ENCODE measurements at places on chromosomes 2 and 18.

DNA sequence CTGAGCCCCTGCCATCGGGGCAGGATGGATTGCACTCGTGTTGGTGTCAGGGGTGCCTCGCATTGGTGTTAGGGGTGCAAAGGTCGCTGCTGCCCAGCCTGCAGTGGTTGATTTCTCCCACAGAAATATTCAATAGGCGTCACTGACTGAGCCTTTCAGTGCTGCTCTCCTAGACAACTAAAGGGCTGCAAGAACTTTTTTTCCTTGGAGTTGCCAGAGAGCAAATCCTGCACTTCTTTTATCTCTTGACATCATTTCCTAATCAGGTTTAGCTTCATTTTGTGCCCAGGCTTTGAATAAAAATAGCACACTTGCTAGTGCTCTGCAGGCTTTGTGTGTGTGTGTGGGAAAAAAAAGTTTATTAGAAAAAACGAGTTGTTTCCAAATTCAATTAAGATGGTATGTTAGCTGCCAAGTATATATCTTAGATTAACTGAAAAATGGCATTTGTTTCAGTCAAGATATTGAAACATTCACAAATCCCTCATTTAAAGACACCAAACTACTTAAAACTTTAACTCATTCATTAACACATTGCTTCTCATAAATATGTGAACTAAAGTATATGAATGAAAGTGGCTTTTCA, 125.6 kb downstream of the SOCS6 start:
- no peaks in the 10 kb centered on the region for H3K27me3 ChIP-seq
- DNase-seq: no peak
- H3K36me3 ChIP-seq: no peaks in the 10 kb centered on the region
- H3K4me1 ChIP-seq: no peaks in the 10 kb centered on the region
- no peak overlapping the region for H3K4me3 ChIP-seq

DNA sequence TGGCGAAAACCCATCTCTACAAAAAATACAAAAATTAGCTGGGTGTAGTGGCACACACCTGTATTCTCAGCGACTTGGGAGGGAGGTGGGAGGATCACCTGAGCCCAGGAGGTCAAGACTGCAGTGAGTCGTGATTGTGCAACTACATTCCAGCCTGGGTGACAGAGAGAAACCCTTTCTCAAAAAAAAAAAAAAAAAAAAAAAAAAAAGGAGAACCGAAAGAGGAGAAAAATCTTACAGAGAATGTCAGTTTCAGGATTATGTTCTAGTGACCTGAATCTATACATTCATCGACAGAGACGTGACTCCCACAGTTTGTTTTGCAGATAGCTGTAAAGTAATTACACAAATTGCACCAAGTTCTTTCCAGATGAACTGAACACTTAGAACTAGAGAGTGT, 187.8 kb downstream of the FTCDNL1 start:
- no peaks in the 10 kb centered on the region for H3K27me3 ChIP-seq
- H3K36me3 ChIP-seq: no peaks in the 10 kb centered on the region
- no peak overlapping the region for H3K4me3 ChIP-seq
- no peak for DNase-seq
- no peaks in the 10 kb centered on the region for H3K4me1 ChIP-seq

- peaks cover 4% of the 10 kb centered on the region for H3K36me3 ChIP-seq
- no peak overlapping the region for H3K27ac ChIP-seq
- peaks cover 18% of the 10 kb centered on the region for H3K4me1 ChIP-seq
- peak overlapping the region; percentile 27 for H3K4me3 ChIP-seq
Observed at GRCh38 chr18:4352746-4353551, 102.2 kb downstream of the DLGAP1 start.

- no peak for DNase-seq
- no peak overlapping the region for H3K4me3 ChIP-seq
- no peaks in the 10 kb centered on the region for H3K27me3 ChIP-seq
- H3K27ac ChIP-seq: no peak overlapping the region
- H3K36me3 ChIP-seq: peaks cover 94% of the 10 kb centered on the region
Observed at GRCh38 chr18:23536204-23536603, 32.9 kb downstream of the RMC1 start.

GRCh38 chr2:141994066-141994465, 136.8 kb downstream of the LRP1B start:
- H3K27ac ChIP-seq: no peak overlapping the region
- H3K36me3 ChIP-seq: no peaks in the 10 kb centered on the region
- no peak for DNase-seq
- H3K4me3 ChIP-seq: no peak overlapping the region

GRCh38 chr2:8860239-8860638, 22.8 kb upstream of the KIDINS220 start:
- H3K27me3 ChIP-seq: no peaks in the 10 kb centered on the region
- peaks cover 33% of the 10 kb centered on the region for H3K36me3 ChIP-seq
- H3K4me3 ChIP-seq: no peak overlapping the region
- H3K27ac ChIP-seq: no peak overlapping the region

GRCh38 chr2:65595630-65596029, 163.2 kb upstream of the SPRED2 start:
- no peak overlapping the region for H3K4me3 ChIP-seq
- no peaks in the 10 kb centered on the region for H3K4me1 ChIP-seq
- H3K27me3 ChIP-seq: no peaks in the 10 kb centered on the region
- DNase-seq: peak; percentile 15
- H3K27ac ChIP-seq: no peak overlapping the region
- H3K36me3 ChIP-seq: no peaks in the 10 kb centered on the region

GRCh38 chr2:217851191-217852020, 151.4 kb downstream of the TNS1 start:
- H3K4me1 ChIP-seq: no peaks in the 10 kb centered on the region
- H3K27ac ChIP-seq: no peak overlapping the region
- H3K27me3 ChIP-seq: no peaks in the 10 kb centered on the region

DNA sequence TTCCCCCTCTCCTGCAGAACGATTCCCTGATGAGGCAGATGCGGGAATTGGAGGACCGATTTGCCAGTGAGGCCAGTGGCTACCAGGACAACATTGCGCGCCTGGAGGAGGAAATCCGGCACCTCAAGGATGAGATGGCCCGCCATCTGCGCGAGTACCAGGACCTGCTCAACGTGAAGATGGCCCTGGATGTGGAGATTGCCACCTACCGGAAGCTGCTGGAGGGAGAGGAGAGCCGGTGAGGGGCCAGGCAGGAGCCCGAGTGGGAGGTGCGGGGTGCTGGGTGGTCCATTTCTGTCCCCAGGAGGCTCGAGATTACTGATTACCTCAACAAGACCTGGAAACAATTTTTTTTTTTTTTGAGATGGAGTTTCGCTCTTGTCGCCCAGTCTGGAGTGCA, 3.1 kb downstream of the DES start:
- H3K27me3 ChIP-seq: no peaks in the 10 kb centered on the region

- no peaks in the 10 kb centered on the region for H3K36me3 ChIP-seq
- H3K27me3 ChIP-seq: no peaks in the 10 kb centered on the region
- no peaks in the 10 kb centered on the region for H3K4me1 ChIP-seq
- H3K4me3 ChIP-seq: no peak overlapping the region
Observed at GRCh38 chr2:207513551-207514257, 16.1 kb upstream of the CREB1 start.

- no peaks in the 10 kb centered on the region for H3K4me1 ChIP-seq
- H3K27ac ChIP-seq: no peak overlapping the region
- H3K27me3 ChIP-seq: no peaks in the 10 kb centered on the region
- DNase-seq: no peak
Observed at GRCh38 chr2:172614932-172615331, 59.0 kb downstream of the PDK1 start.

DNA sequence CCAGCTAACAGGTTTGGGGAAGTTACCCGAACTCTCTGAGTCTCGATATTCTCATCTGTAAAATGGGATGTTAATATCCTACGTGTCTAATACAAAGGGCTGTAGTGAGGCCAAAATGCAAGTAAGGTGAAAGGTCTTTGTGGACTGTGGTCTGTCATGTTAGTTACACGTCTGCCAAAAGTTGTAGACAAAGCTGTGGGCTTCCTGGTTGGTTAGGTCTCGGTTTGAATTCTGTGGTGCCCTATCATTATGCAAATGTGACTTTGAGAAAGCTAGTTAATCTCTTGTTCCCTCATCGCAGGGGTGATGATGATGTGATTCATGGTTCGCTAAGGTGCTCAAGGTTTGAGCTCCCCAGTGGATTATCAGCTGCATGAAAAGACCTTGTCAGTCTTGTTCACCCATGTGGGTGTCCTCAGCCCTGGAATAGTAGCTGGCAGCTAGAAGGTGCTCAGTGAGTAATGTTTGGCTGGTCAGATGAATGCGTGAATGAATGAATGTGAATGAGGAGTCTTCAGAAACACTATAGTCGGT, 23.1 kb downstream of the TRIB2 start:
- no peaks in the 10 kb centered on the region for H3K4me1 ChIP-seq
- no peaks in the 10 kb centered on the region for H3K27me3 ChIP-seq
- no peaks in the 10 kb centered on the region for H3K36me3 ChIP-seq
- no peak for DNase-seq
- no peak overlapping the region for H3K4me3 ChIP-seq

GRCh38 chr2:20168048-20168726, 56.7 kb downstream of the SDC1 start:
- H3K4me1 ChIP-seq: no peaks in the 10 kb centered on the region
- H3K27ac ChIP-seq: no peak overlapping the region
- H3K27me3 ChIP-seq: no peaks in the 10 kb centered on the region
- H3K4me3 ChIP-seq: no peak overlapping the region

DNA sequence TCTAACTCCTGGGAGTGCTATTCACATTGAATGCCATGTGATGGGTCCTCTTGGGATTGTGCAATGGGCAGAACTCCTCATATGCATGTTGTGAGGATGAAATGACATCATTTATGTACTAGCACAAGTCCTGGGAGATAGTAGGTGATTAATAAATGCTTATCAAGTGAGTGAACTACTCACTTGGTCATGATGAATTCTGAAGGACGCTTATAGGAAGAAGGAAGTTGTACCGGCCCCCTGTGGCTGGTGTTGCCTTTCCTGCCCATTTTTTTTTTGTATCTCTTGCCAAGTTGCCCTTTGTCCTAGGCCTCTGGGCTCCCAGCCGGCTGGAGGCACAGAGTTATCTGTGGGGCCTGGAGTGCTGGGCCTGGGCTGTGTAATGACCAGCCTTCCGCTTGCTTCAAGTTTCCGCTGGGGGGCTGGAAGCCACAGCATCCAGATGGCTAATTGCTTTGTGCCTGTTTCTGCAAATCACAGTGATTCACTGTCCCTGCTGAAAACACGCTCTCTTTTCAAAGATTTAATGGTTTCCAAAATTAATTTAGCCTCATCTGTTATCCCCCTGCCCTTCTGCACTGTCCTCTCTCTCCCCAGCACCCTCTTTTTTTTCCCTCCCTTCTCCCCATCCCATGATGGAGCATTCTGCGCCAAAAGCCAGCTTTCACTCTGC, 33.7 kb upstream of the MRPL33 start:
- no peaks in the 10 kb centered on the region for H3K27me3 ChIP-seq
- no peak overlapping the region for H3K4me3 ChIP-seq
- no peak overlapping the region for H3K27ac ChIP-seq
- no peak for DNase-seq

- H3K36me3 ChIP-seq: no peaks in the 10 kb centered on the region
- H3K27me3 ChIP-seq: peaks cover 29% of the 10 kb centered on the region
- no peak overlapping the region for H3K4me3 ChIP-seq
- peaks cover 10% of the 10 kb centered on the region for H3K4me1 ChIP-seq
- no peak overlapping the region for H3K27ac ChIP-seq
Observed at GRCh38 chr2:62966991-62967390, 83.6 kb upstream of the OTX1 start.

- no peaks in the 10 kb centered on the region for H3K27me3 ChIP-seq
- H3K4me3 ChIP-seq: no peak overlapping the region
- peaks cover 3% of the 10 kb centered on the region for H3K4me1 ChIP-seq
- H3K27ac ChIP-seq: no peak overlapping the region
Observed at GRCh38 chr2:35410431-35411061, 945.0 kb upstream of the CRIM1 start.

DNA sequence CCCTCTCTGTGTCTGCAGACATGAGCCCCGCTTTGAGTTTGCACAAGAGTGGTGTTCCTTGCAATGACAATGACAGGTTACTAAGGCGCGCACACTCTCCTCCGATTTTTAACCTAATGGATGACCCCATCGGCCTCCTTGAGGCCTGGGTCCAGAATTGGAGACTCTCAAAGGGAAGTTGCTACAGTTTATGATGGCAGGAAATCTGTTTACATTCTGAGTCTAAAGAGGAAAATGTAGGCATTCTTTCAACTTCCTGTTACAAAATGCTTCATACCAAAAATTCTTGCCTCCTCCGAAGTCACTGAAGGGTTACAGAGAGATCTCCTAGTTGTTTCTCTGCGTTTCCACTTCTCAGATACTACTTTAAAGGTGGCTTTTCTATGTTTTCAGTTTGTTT, 225.3 kb upstream of the AGAP1 start:
- H3K27me3 ChIP-seq: no peaks in the 10 kb centered on the region
- H3K27ac ChIP-seq: no peak overlapping the region
- no peaks in the 10 kb centered on the region for H3K36me3 ChIP-seq
- H3K4me3 ChIP-seq: no peak overlapping the region
- H3K4me1 ChIP-seq: no peaks in the 10 kb centered on the region
- DNase-seq: no peak

- no peaks in the 10 kb centered on the region for H3K27me3 ChIP-seq
- no peaks in the 10 kb centered on the region for H3K36me3 ChIP-seq
- no peak overlapping the region for H3K4me3 ChIP-seq
- peak; percentile 76 for DNase-seq
- peaks cover 4% of the 10 kb centered on the region for H3K4me1 ChIP-seq
Observed at GRCh38 chr2:96498021-96498431, 7.1 kb downstream of the NEURL3 start.

- no peak for DNase-seq
- H3K27ac ChIP-seq: no peak overlapping the region
- no peaks in the 10 kb centered on the region for H3K36me3 ChIP-seq
- H3K4me1 ChIP-seq: no peaks in the 10 kb centered on the region
- peak overlapping the region; percentile 6 for H3K4me3 ChIP-seq
- H3K27me3 ChIP-seq: no peaks in the 10 kb centered on the region
Observed at GRCh38 chr2:175766880-175767279, 235.2 kb downstream of the LNPK start.

GRCh38 chr2:26654061-26654340, 12.8 kb upstream of the CIB4 start:
- H3K27me3 ChIP-seq: no peaks in the 10 kb centered on the region
- no peaks in the 10 kb centered on the region for H3K4me1 ChIP-seq
- H3K4me3 ChIP-seq: no peak overlapping the region

GRCh38 chr2:36373149-36373926, 17.8 kb downstream of the CRIM1 start:
- no peak overlapping the region for H3K27ac ChIP-seq
- peaks cover 22% of the 10 kb centered on the region for H3K4me1 ChIP-seq
- peaks cover 13% of the 10 kb centered on the region for H3K36me3 ChIP-seq
- no peak overlapping the region for H3K4me3 ChIP-seq
- DNase-seq: peak; percentile 50

DNA sequence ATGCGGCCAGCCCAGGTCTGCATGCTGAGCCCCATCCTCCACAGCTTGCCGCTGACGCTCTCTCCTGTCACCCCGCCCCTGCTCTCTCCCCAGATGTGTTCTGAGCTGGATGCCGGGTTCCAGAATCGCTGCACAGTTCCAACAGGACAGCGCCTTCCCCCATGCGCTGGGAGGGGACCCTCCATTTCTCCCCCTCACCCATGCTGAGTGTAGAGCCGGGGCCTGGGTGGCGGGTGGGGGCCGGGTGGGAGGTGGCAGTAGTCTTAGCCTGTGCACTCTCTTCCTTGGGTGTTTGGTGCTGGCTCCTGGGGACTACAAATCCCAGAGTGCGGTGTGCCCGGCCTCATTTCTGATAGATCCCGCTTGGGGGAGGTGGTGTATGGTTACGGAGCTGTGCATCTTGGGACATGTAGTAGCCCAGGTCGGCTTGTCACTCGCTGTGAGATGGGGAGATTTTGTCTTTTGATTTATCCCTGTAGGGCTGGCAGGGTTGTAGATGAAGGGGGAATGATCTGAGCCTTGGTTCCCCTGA, 6.8 kb downstream of the DNAJB2 start:
- peaks cover 1% of the 10 kb centered on the region for H3K4me1 ChIP-seq
- H3K27ac ChIP-seq: no peak overlapping the region
- H3K27me3 ChIP-seq: no peaks in the 10 kb centered on the region
- H3K36me3 ChIP-seq: peaks cover 33% of the 10 kb centered on the region
- no peak overlapping the region for H3K4me3 ChIP-seq
